Epithelial cell of esophagus (primary cell): ENCODE measurements at places on chromosomes 12 and 14.

DNA sequence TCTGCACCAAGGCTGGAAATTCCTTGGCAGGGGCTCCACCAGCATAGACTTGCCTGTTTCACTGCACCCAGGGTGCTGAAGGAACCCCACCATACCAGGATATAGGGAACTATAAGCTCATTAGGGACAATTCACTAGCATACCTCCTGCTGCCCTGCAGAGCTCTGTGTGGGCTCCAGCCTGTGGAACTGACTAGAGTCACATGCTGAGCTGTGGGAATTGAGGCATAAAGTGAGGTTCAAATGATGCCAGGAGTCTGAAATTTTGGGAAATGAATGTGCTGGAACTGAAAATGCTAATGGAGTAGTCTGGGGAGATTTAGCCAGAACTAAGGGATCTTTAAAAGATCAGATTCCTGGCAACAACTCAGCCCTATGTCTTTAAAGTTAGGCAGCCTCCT is 7.3 kb upstream of the EMP1 start:
- no peak for DNase-seq

DNA sequence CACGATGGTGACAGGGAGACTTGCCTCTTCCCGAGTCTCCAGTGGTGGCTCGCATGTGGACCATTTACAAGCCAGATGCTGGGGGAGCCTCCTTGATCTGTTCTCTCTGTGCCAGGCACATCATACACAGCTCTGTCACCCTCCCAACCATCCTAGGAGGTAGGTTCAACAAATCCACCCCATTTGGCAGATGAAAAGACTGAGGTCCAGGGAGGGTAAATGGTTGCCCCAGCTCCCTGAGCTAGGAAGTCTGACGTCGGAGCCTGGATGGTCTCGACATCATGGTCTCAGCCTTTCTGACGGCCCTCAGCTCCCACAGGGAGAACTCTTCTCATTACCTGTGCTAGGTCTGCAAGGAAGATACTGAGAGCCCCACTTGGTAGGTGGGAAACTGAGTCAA is 189.6 kb downstream of the RBM19 start:
- DNase-seq: no peak

DNA sequence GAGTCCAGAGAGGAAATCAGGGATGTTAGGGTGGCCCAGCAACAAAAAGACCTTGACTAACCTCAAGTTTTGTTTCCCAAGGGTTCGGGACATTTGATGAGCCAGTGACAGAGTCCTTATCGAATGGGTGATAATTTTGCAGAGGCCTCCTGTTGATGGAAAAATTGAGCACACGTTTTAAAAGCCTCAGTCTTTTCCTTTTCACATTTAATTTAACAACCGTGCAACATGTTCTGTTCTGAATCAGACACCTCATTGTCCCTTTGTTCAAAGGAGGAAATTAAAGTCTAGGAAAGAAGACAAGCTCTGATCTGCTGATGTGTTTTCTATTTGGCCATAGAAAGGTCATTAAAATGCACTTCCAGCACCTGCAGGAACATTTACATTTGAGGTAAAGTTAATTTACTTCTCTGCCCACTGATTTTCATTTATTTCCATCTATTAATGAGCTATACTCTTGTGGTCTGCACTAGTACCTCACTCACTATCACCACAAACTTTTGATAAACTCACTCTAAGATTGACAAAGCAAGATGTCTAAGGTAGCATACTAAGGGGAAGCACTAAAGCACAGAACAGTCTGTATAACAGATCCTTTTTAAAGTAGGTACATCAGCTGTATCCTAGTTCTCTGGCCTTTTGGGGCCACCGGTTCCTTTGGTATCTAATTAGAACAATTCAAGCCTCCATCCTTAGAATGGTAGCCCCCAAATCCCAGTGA is 147.0 kb downstream of the RPAP3 start:
- DNase-seq: no peak

- DNase-seq: no peak
Observed at GRCh38 chr12:129614221-129614885, 289.5 kb downstream of the TMEM132D start.

DNA sequence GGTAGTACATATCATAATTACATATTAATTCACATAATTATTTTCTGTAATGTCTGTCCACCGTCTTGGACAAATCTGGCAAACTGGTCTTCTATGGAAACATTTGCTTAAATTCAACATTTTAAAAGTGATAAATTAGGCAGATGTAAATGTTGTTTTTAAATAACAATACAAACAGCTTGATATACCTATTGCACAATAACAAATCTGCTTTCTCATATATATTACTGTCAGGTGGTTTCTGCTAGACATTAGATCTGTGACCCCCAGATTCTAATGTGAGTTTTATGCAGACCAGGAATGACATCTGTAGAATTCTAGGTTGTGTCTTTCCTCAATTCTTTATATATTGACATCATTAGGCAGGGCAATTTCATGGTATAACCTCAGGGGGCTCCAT is 173.3 kb downstream of the CCDC59 start:
- no peak for DNase-seq

GRCh38 chr12:73629893-73630831 is 907.5 kb upstream of the ATXN7L3B start:
- DNase-seq: no peak

GRCh38 chr14:41785696-41786095 is 179.0 kb downstream of the LRFN5 start:
- DNase-seq: no peak
